CD4-positive, alpha-beta T cell treated with Interleukin-12 subunit alpha and Interleukin-12 subunit beta, for 1 hour (primary cell): ENCODE measurements at places on chromosomes 2 and 18.

- no peak for DNase-seq
These were observed 267.2 kb downstream of the EPHA4 start for GRCh38 chr2:221304916-221305315.

DNA sequence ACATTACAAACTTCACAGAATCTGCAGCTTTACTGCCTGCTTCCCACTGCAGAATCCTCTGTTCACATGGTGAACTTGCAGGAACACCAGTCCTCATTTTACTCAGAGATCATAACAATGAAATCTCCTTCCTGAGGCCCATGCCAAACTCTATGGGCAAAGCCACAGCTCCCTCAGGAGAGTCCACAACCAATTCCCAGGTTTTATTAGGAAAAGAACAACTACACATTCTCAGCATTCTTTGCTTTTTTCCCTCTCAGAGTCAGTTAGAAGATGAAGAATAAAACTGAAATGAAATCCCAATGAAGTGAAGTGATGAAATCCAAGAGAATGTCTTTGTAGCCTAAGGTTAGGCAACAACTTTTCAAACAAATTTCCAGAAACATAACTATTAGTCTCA lies 233.7 kb downstream of the DSEL start:
- DNase-seq = no peak

GRCh38 chr2:219559156-219559915 lies 12.0 kb downstream of the OBSL1 start:
- DNase-seq = no peak

DNA sequence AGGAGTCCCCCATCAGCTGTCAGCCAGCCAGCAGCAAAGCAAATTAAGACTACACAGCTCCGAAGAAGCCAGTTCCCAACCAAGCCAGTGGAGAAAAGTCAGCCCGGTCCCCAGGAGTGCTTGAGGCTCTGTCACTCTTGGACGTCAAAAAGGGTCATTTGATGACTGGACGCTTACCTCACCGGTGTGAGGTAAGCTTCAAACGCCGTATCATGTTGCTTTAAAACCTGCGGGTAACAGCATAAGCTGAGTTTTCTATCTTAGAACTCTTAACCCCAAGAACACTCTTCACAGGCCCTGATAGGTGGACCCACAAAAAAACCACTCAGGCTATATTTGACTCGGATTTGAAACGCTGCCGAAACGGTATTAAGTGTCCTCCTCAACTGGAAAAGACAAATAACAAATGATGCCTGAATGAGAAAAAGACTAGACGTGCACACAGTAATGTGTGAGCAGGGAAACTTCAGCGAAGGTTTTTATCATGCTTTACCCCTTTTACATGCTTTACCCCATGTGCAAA lies 682 bp upstream of the LNPK start:
- DNase-seq = no peak

DNA sequence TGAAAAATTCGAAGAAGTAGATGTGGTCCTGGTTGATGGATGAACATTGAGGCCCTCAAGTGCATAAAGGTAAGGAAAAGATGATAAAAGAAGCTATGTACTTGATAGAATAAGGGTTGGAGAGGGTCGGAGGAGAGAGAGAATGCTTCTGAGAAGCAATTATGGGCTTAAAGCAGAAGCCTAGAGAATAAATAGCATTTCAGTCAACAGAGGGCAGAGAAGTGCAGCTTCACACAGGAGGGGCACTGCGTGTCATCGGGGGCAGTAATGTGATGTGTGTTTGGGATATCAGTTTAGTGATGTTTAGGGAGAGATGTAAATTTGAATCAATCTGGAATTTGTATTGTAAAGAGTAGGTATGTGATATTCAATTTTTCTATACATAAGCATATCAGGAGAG lies 334.5 kb downstream of the PIK3C3 start:
- DNase-seq = no peak

GRCh38 chr2:169637620-169638019 lies 53.5 kb downstream of the PPIG start:
- DNase-seq = no peak
